Head of caudate nucleus (tissue), 42 donors: ENCODE measurements at places on chromosomes 6 and 20.
A peak's percentile ranks its signal among the peaks of the same experiment; 100 is the strongest.

DNA sequence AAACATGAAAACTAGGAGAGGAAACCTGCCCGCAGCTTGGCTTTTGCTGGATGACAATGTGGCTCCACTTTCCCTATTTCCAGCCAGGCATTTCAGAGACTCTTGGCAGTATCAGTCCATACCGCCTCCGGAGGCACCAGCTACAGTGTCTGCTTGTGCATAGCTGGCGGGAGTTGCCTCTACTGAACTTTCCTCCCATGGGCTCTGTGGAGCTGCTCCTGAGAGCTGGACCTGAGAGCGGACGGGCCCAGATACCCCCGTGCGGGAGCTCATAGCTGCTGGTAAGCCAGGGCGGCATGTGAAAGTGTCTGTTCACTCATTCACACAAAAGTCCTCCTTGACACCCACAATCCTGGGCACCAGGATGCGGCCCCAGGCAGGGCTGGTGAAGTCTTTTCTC is 130.3 kb upstream of the PMEPA1 start:
- no peak for DNase-seq

GRCh38 chr6:125727216-125727615 is 22.2 kb upstream of the HEY2 start:
- DNase-seq, result no peak

DNA sequence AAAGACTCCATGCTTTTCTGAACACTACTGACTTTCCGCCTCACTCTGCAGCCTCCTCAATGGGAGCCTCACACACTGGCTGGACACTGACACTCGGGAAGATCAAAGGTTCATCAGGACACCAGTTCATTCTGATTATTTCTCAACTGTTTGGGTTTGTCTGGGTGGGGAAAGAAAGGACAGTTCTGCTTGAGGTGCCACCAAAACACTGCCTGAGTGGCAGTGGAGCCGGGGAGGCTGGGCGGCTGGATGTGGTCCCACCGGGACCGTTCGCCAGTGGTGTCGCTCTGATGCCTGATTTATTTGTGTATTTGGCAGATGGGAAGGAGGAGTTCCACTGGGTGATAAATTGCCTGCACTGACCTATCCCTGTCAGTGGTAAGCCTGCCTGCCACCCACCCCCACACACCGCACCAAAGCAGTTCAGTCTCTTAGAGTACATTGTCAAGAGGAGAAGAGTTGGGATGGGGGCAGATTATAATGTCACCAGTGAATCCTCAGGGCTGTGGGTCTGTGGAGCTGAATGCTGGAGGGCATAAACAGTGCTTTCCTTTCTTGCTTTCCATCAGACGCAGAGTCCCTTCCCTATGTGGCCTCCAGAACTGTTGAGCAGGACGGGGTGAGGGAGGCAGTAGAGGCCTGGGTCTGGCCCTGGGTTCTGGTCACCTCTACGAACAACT is 49.8 kb downstream of the EDN1 start:
- DNase-seq, result no peak

DNA sequence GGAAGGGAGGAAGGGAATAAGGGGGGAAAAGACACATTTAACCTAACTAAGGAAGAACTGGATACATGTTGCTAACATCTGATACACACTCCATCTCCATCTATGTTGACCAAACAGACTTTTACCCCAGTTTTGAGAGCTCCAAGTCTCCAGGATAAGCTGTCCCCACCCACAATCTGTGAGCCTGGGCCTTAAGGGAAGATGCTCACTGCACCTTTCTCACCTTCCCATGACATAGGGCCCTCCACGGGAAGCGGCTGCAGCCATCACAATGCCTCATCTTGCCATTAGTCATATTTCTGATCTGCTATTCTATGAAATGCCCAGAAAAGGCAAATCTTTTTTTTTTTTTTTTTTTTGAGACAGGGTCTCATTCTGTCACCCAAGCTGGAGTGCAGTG is 126.6 kb upstream of the SALL4 start:
- DNase-seq, result no peak

- no peak for DNase-seq
These were observed 356.1 kb downstream of the LAMA2 start for GRCh38 chr6:129238991-129239390.

GRCh38 chr6:112291161-112291762 is 36.9 kb upstream of the LAMA4 start:
- no peak for DNase-seq

GRCh38 chr20:13868331-13868730 is 83.5 kb downstream of the NDUFAF5 start:
- DNase-seq, result no peak

- DNase-seq, result no peak
These were observed 32.1 kb downstream of the KIAA1755 start for GRCh38 chr20:38228436-38228835.

DNA sequence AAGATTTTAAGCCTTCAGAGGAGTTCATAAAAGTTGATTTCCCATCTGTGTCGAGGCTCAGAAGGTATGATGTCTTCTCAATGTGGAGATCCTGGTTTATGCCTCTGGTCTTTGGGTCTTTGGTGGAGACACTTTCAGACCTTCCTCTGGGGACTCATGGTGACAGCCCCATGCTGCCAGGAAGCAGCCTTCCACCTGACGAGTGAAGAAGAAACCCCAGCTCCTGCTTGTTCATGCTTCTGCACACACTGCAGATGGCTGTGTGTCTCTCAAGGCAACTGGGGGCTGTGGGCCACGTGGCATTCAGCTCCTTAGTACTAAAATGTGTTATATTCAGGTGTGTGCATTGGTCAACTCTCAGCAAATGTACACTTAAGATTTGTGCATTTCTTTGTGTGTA is 4.9 kb upstream of the SCP2D1 start:
- no peak for DNase-seq

DNA sequence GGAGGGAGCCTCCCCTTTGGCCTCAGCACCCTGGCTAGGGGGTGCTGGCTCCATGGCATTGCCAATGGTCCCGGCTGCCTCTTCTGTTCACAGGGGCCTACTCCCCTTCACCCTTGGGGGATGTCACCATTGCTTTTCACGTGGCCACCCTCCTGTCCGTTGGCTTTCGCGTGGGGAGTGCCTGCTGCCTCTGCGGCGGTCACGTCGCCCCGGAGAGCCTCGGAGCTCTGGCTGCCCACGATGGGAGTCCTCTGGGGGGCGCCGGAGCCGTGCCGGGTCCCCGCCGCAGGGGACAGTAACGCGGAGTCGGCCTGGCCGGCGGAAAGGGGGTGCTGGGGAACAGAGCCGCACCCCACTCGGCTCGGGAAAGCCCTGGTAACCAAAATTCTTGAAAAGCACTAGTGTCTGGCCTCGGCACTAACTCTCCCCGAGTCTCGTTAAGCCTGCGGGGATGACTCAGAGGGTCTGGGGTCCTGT is 661 bp upstream of the HEBP2 start:
- peak; percentile 58 for DNase-seq

DNA sequence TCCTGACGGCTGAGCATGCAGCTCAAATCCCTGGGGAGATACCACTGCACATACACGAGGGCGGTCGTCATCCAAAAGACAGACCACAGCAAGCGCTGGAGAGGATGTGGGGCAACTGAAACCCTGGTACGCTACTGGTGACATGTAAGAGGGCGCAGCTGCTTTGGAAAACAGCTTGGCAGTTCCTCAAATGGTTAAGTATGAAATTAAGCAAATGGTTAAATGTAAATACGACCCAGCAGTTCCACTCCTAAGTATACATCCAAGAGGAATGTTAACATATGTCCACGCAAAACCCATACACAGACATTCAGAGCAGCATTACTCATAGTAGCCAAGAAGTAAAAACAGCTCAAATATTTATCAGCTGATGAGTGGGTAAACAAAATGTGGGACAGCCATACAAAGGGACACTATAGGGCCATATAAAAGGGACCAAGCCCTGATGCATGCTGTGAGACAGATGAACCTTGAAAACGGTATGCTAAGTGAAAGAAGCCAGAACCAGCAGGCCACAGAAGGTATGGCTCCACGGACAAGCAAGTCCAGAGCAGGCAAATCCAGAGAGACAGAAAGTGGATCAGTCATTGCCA is 38.5 kb downstream of the RIPOR3 start:
- no peak for DNase-seq

GRCh38 chr20:38806855-38807655 is 1.6 kb downstream of the PPP1R16B start:
- peak; percentile 50 for DNase-seq

DNA sequence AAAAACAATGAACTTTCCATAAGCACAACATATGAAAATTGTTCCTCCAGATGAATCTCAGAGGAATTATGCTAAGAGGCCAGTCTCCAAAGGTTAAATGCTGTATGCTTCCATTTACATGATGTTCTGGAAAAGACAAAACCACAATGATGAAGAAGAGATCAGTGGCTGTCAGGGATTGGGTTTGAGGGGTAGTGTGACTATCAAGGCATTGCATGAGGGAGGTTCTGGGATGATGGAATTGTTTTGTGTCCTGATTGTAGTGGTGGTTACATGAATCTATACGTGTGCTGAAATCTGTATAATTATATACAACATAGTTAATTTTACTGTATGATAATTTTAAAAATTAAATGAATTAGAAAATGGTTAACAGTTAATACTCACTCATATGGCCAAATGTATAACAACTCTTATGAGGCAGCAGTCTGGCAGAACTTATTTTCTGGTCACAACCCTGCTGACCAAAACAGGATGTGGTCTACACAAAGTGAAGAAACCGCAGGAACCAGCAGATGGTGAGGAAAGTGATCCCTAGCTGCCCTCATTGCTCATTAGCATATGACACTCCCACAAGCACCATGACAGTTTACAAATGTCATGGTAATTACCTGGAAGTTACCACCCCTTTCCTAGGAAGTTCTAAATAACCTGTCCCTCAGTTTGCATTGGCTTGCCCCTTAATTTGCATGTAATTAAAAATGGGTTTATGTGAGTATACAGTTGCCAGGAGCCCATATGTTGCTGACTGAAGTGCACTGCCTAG is 31.9 kb downstream of the NSFL1C start:
- DNase-seq, result peak; percentile 12

DNA sequence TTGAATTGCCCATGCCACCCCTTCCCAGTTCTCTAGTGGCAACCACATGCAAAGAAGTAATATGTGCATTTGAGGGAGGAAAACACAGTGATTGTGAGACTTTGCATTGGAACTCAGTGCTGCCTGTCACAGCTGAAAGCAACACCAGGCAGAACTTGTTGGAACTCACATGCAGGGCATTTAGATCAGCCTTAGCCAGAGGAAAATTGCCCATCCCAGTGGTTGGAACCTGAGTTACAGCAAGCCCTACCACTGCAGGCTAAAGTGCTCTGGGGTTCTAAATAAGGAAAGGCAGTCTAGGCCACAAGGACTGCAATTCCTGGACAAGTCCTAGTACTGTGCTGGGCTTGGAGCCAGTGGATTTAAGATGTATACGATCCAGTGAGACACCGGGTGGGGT is 245.3 kb upstream of the UFL1 start:
- DNase-seq, result no peak

- no peak for DNase-seq
These were observed 33.7 kb upstream of the MYLIP start for GRCh38 chr6:16095180-16095579.

DNA sequence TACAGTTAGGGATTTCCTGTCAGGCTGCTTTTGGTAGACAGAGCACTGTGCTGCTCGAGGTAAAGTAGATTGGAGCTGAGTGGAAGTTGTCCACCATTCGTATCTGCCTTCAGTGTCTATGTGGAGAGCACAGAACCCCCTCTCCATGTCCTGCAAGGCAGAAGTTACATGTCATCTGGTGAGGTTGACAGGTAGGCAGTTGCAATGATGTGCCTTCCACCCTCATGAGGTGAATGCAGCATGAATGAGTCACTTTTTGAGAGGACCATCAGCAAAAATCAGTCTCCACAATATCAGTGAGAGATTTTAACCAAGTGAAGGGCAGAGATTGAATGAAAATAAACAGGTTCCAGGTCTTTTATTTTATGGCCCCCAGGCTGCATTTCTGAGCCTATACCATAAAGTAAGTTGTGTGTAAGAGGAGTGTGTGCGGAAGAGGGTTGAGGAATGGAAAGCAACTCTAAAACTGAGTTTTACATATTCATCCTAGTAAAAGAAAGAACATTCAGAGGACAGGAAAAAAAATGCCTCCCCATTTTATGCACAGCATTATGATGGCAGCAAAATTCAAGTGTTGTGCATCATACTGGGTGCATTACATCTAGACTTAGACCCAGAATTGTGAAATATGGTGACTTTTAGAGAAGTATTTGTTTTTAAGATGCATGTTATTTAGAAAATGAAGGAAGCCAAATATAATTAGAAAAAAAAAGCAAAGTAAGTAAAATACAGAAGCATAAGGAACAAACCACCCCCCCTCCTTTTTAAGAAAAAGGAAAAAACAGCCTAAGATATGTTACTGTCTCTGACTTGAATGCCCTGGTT is 15.8 kb downstream of the TRAPPC3L start:
- no peak for DNase-seq
